ENCODE measurements at places on chromosomes 13 and 19.
A peak's percentile ranks its signal among the peaks of the same experiment; 100 is the strongest.

DNA sequence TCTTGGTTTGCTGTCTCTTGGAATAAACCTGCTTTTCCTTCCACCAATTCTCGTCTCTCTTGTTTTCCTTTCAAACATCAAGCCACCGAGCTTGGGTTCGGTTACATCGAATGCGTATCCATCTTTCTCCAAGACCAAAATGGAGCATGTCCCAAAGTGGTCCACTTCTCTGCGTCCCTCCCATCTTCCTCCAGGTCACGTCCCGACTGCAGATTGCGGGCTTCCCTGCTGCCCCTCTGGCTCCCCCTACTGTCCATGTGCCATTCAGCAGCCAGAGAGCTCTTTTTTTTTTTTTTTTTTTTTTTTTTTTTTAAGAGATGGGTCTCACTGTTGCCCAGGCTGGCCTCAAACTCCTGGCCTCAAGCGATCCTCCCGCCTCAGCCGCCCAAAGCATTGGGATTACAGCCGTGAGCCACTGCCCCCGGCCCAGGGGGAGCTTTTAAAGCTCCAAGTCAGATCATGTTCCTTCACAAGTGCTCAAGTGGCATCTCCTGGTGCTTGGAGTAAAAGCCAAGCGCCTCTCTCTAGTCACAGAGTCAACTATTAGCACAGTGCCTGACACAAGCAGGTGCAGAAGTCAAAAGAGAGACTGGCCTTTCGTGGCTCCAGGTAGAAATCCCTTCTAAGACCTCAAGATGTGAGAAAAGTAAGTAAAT, 10.0 kb downstream of the COL5A3 start:
- peak; percentile 75 for DNase-seq
- peaks cover 34% of the 10 kb centered on the region for H3K27me3 ChIP-seq
- peaks cover 7% of the 10 kb centered on the region for H3K4me1 ChIP-seq
- H3K4me3 ChIP-seq = no peak overlapping the region

GRCh38 chr13:49693191-49693733, 2.0 kb upstream of the EBPL start:
- H3K36me3 ChIP-seq = no peaks in the 10 kb centered on the region
- no peak overlapping the region for H3K27ac ChIP-seq
- peaks cover 19% of the 10 kb centered on the region for H3K4me1 ChIP-seq
- no peak for DNase-seq
- no peak overlapping the region for H3K4me3 ChIP-seq
- H3K27me3 ChIP-seq = no peaks in the 10 kb centered on the region

GRCh38 chr13:49132479-49133002, 87.6 kb upstream of the MLNR start:
- peaks cover 6% of the 10 kb centered on the region for H3K4me1 ChIP-seq
- peaks cover 10% of the 10 kb centered on the region for H3K36me3 ChIP-seq
- no peak for DNase-seq
- H3K27me3 ChIP-seq = no peaks in the 10 kb centered on the region

- peaks cover 4% of the 10 kb centered on the region for H3K36me3 ChIP-seq
- H3K27ac ChIP-seq = no peak overlapping the region
- no peak for DNase-seq
- H3K4me1 ChIP-seq = no peaks in the 10 kb centered on the region
- H3K4me3 ChIP-seq = no peak overlapping the region
- peaks cover 10% of the 10 kb centered on the region for H3K27me3 ChIP-seq
Measured at GRCh38 chr13:36666477-36667229, 7.2 kb upstream of the SERTM1 start.

GRCh38 chr13:46578590-46578975, 25.6 kb downstream of the LRCH1 start:
- H3K27ac ChIP-seq = no peak overlapping the region
- peaks cover 57% of the 10 kb centered on the region for H3K4me1 ChIP-seq
- H3K36me3 ChIP-seq = no peaks in the 10 kb centered on the region
- peak overlapping the region; percentile 5 for H3K4me3 ChIP-seq
- DNase-seq = no peak

- H3K27ac ChIP-seq = no peak overlapping the region
- no peak for DNase-seq
- no peak overlapping the region for H3K4me3 ChIP-seq
Measured at GRCh38 chr19:43481701-43482100, 16.3 kb upstream of the LYPD3 start.

- peaks cover 8% of the 10 kb centered on the region for H3K36me3 ChIP-seq
- no peak for DNase-seq
- H3K4me3 ChIP-seq = peak overlapping the region; percentile 70
- H3K27me3 ChIP-seq = no peaks in the 10 kb centered on the region
- peaks cover 33% of the 10 kb centered on the region for H3K4me1 ChIP-seq
- H3K27ac ChIP-seq = peak overlapping the region; percentile 87
Measured at GRCh38 chr19:4829001-4829712, 2.4 kb downstream of the TICAM1 start.

- peaks cover 15% of the 10 kb centered on the region for H3K27me3 ChIP-seq
- no peaks in the 10 kb centered on the region for H3K36me3 ChIP-seq
Measured at GRCh38 chr19:48772503-48772953, 17.2 kb downstream of the FGF21 start.

- no peak overlapping the region for H3K27ac ChIP-seq
- H3K36me3 ChIP-seq = no peaks in the 10 kb centered on the region
Measured at GRCh38 chr13:59319276-59319675, 844.5 kb downstream of the DIAPH3 start.

DNA sequence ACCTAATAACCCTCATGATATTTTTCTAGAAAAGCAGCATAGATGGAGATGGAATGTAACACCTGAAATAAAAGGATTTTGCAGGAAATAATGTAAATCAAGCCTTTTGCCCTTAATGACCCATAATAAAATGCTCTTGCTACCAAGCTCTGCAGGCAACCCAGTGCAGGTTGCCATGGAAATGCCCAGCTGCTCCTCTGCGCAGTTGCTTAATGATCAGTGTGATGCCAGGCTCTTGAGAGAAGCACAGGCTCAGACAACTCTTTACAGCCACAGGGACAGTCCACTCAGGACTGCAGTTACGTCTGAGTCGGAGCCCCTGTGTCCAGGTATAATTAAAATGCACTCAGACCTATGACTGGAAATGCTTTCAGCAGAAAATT, 165.5 kb downstream of the LACC1 start:
- H3K27ac ChIP-seq = no peak overlapping the region
- no peaks in the 10 kb centered on the region for H3K4me1 ChIP-seq
- H3K27me3 ChIP-seq = peaks cover 33% of the 10 kb centered on the region
- DNase-seq = no peak

DNA sequence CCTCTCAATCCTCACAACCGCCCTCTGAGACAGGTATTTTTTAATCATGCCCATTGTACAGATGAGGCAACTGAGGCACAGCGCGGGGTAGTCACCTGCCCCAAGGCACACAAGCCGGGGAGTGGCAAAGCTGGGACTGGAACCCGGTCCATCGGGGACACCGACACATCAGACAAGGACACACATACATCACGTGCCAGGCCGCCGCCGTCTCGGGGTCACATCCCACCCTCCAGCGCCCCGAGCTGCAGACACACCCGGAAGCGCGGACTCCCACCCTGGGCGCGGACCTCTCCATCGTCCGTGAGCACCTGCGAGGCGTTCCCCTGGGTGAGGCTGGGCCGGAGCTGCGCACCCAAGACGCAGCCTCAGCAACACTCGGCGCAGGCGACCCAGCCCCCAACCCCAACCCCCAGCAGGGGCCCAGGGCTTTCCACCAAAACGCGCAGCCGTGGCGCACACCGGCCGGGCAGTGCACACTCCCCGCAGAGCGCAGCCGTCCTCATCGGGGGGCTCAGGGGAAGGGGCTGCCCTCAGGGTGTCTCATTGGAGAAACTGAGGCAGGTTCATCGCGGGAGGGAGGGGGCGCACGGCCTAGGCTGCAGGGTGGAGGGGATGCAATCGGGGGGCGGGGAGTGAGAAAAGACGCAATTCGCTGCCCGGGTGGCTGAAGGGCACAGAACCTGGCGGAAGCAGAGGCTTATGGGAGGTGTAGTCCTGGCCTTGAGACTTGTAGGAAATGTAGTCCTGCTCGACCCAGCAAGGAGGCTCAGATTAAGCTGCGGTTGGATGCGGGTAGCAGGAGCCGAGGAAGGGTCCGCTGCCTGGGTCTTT, 1.9 kb upstream of the LMTK3 start:
- H3K36me3 ChIP-seq = no peaks in the 10 kb centered on the region
- H3K4me1 ChIP-seq = peaks cover 17% of the 10 kb centered on the region
- peak; percentile 81 for DNase-seq
- no peak overlapping the region for H3K4me3 ChIP-seq

DNA sequence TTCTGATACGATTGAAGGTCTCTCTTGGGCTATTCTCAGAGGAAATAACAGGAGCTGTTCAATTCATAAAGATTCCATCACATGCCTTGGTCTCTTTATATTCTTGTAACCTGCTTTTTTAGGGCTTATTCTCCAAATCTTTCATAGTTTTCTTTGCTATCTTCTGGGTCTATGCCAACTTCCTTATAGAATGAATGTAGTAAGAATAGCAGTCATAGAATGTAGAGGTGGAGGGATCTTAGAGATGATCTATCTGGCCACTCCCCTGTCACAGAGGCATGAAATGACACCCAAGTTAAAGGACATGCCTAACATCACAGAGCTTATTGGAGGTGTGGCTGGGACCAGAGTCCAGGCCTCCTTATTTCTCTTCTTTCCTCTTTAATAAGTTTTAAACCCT, 13.2 kb downstream of the LCP1 start:
- no peaks in the 10 kb centered on the region for H3K27me3 ChIP-seq
- no peak for DNase-seq
- peaks cover 25% of the 10 kb centered on the region for H3K36me3 ChIP-seq
- peak overlapping the region; percentile 94 for H3K4me3 ChIP-seq
- H3K27ac ChIP-seq = peak overlapping the region; percentile 98

DNA sequence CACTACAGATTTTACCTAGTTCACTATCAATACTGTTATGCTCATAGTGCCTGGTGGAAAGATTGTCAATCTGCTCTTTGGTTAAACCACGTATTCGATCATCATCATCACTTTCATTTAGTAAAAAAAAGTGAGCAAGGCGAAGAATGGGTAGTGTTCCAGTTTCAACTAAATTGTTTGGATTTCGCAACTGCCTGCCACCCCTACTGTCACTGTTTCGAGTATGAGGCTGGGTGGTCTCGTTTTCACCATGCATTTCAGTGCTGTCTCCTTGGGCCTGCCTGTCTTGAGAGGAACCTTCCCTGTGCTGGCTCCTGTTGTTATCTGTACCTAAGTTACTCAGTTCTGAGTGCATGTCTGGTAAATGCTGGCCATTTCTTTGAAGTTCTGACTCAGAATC, 8.1 kb downstream of the RNF6 start:
- peaks cover 17% of the 10 kb centered on the region for H3K4me1 ChIP-seq
- no peak for DNase-seq
- peaks cover 40% of the 10 kb centered on the region for H3K36me3 ChIP-seq
- H3K27me3 ChIP-seq = no peaks in the 10 kb centered on the region
- H3K27ac ChIP-seq = no peak overlapping the region

- H3K27ac ChIP-seq = no peak overlapping the region
- H3K27me3 ChIP-seq = no peaks in the 10 kb centered on the region
- peak; percentile 70 for DNase-seq
- no peaks in the 10 kb centered on the region for H3K36me3 ChIP-seq
Measured at GRCh38 chr13:48492470-48493065, 40.3 kb downstream of the RCBTB2 start.

DNA sequence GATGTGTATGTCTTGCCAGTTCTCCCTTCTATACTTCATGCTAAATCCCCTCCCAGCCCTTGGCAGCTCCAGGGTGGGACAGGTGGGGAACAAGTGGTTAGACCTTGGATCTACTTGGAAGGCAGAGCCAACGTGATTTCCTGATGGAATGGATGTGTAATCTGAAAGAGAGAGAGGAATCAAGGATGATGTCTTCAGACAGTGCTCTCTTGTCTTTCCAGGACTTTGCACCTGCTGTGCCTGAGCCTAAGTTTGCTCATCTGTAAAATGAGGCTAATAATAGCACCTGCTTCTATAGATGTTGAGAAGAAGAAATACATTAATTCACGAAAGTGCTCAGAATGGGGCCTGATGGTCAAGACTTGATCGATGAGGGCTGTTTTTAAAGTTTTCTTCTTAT, 7.0 kb upstream of the EGLN2 start:
- DNase-seq = no peak
- H3K36me3 ChIP-seq = no peaks in the 10 kb centered on the region
- H3K4me1 ChIP-seq = peaks cover 26% of the 10 kb centered on the region
- H3K4me3 ChIP-seq = no peak overlapping the region
- H3K27me3 ChIP-seq = no peaks in the 10 kb centered on the region

DNA sequence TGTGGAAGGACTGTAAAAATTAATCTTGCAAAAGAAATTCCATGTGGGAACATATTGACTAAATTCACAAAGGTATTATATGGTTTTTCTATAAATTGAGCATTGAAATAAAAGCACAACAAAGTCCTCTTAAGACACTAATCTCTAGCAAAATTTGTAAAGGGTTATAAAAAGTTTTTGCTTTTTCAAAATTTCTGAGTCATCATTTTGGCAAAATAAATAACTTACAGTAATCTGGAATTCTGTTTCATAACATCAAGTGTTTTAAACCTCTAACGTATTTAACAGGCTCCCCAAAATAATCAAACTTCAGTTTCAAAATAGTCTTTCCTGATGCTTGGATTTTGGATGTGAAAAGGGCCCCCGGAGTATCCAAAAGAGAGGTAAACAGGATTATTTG, 26.0 kb downstream of the MED4 start:
- H3K4me3 ChIP-seq = no peak overlapping the region
- peaks cover 14% of the 10 kb centered on the region for H3K4me1 ChIP-seq
- no peak for DNase-seq
- H3K27ac ChIP-seq = no peak overlapping the region
- H3K36me3 ChIP-seq = peaks cover 60% of the 10 kb centered on the region

- H3K27me3 ChIP-seq = no peaks in the 10 kb centered on the region
- peak overlapping the region; percentile 93 for H3K27ac ChIP-seq
- DNase-seq = peak; percentile 31
- H3K36me3 ChIP-seq = peaks cover 10% of the 10 kb centered on the region
- H3K4me3 ChIP-seq = peak overlapping the region; percentile 99
- peaks cover 63% of the 10 kb centered on the region for H3K4me1 ChIP-seq
Measured at GRCh38 chr19:1411255-1412191, 4.1 kb downstream of the DAZAP1 start.

DNA sequence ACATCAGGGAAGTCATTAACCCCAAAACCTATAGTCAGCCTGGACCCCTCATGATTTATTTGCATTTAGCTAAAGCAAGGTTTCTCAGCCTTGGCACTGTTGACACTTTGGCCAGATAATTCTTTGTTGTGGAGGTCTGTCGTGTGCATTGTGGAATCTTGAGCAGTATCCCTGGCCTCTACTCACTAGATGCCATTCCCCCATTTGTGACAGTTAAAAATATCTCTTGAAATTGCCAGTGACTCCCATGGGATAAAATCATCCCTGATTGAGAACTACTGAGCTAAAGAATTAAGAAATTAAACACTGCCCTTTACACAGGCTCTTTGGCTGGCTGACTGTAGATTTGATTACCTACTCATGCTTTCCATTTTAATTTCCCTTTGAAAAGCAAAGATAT, 102.7 kb downstream of the LMO7 start:
- peaks cover 8% of the 10 kb centered on the region for H3K4me1 ChIP-seq
- no peak overlapping the region for H3K27ac ChIP-seq
- no peak for DNase-seq
